ENCODE measurements at places on chromosomes 11 and 22.

DNA sequence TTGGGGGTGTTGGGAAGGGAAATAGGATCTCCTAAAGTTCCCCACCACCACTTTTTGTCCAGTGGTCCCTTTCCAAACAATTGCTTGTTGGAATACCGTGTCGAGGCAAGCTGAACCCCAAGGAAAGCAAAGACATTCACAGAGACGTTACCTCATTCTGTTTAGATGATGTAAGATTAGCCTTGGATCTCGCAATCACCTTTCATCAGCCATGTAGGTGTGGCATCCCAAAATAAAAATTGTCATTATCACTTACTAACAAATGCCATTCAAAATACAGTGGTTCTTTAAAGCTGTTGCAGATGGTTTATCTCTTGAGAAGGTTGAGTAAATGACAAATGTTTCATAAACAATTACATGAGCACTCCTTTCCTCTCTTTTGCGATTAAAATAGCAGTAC, 86.5 kb upstream of the SLC25A18 start:
- DNase-seq: no peak

DNA sequence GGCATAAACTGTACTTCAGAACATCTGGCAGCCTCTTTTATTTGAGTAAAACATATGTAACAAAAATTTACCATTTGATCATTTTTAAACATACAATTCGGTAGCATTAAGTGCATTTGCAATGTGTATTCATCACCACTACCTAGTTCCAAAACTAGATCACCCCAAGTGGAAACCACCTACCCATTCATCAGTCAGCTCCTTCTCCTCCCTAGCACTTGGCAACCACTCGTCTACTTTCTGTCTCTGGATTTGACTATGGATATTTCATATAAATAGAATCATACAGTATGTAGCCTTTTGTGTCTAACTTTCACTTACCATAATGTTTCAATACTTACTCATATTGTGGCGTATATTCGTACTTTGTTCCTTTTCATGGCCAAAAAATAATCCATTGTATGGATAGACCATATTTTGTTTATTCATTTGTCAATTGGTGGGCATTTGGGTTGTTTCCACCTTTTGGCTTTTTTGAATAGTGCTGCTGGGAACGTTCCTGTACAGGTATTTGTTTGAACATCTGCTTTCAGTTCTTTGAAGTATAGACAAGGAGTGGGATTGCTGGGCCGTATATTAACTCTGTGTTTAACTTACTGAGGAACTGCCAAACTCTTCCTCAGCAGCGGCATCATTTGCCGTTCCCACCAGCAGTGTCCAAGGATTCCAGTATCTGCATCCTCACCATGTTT, 27.2 kb upstream of the ADORA2A start:
- DNase-seq: no peak

- DNase-seq: no peak
These were observed 45.9 kb upstream of the CTSC start for GRCh38 chr11:88383447-88383846.

GRCh38 chr11:128948583-128948982, 5.9 kb upstream of the TP53AIP1 start:
- no peak for DNase-seq

GRCh38 chr22:33038836-33039235, 19.3 kb downstream of the SYN3 start:
- no peak for DNase-seq

DNA sequence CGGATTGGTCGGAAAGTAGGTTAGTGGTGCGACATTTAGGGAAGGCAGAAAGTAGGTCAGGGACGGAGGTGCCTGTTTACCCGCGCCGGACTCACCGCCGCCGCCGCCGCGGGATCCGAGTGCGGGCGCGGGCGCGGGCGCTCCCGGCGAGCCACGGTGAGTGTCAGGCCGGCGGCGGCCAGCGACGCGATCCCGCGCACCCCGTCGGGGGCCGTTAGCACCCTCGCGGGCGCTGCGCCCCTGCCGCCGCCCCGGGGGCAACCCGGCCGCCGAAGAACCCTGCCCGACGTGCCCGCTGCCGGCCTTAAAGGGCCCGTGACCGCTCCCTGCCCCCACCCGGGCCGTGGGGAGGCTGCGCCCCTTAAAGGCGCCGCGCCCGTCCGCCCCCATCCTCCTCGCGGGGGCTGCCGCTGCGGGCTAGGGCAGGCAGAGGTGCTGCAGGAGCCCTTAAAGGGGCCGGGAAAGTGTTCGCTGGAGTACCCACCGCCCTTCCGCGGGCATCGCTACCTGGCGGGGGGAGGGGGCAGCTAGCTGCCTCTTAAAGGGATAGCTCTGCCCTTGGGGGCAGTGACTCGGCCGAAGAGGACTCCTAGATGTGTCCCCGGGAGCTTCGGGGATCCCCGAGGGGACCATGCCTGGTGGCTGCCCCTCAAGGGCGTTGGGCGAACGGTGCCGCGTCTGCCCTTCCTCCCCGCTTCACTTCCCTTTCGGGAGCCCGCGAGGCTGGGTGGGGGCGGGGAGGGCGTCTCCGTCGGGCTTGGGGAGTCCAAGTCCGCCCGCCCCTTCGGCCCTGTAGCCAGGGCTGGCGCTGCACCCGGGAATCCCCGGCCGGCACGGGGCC, at the start of gene BMAL1:
TSS of gene BMAL1 (plus strand) at position 23 of the 841 bp plus-strand sequence. CDS start 76,519 bp downstream, outside the sequence.
- no peak for DNase-seq

DNA sequence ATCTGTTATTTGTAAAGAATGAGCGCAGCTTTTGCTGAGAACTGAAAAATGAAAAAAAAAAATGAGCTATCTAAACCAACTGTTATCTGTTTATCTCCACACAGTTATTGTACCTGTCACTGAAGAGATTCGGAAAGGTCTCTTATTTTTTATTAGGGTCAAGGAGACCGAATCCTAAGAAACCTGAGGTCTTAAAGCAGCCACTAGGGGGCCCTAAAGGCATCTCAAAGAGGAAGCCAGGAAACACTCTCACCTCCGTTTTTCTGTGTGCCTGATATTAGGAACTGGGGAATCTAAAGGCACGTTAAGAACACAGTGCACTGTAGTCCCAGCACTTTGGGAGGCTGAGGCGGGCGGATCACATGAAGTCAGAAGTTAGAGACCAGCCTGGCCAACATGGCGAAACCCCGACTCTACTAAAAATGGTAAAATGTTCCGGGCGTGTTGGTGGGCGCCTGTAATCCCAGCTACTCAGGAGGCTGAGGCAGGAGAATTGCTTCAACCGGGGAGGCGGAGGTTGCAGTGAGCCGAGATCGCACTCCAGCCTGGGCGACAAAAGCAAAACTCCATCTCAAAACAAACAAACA, 3.5 kb upstream of the LARGE1 start:
- DNase-seq: no peak

GRCh38 chr22:44591146-44591790, 93.2 kb upstream of the RTL6 start:
- DNase-seq: no peak

DNA sequence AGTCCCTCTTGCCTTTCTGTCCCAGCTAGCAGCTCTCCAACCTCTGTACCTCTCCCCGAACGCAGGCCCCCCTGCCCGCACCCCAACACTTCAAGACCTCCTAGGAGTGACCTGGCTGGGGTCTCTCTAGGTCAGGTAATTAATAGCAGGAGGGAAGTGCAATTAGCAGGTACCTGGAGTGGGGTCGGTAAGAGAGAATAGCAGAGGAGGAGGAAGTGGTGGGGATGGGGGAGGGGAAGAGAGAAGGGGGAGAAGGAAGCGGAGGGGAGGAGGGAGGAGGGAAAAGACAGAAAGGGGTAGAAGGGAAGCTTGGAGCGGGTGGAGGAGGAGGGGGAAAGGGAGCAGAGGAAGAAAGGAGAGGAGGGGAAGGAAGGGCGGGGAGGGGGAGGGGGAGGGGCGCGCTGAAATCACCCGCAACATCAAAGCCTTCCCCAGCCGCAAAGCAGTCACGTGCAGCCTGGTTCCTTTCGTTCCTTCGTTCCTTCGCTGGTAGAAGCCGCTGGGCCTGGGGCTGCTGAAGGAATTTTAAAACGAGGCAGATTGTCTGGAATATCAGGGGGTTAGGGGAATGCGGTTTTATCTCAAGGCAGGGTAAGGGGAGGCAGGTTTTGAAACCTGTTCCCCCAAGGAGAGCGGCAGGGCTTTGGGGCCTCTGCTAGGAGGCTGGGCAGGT, 29.3 kb upstream of the TCF20 start:
- peak; percentile 75 for DNase-seq

DNA sequence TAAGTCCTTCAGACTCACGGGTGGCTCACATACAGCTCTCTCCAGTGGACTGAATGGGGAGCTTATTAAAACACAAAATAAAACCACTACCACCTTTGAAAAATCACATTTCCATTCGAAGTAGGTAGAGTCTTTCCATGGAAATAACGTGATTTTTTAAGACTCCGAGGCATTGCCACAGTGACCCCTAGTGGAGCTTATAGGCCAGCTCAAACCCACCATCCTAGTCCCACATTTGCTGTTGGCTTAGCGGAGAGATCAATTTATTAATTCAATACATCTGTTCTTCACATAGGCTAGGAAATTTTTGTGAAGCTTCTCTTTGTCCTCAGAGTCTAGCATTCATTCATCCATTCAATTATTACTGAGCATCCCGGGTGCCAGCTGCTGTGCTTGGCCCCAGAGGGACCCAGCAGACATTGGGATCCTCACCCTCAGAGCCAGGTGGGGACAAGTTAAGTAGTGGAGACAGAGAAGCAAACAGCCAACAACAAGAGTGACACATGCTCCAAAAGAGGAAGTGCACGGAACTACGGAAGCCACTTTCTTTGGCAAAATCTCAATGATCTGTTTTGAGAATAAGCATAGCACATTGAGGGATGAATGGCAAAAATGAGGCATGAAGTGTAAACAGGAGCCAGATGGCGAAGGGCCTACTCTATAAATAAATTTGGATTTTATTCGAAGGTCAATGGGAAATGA, 10.2 kb upstream of the P4HA3 start:
- no peak for DNase-seq

GRCh38 chr22:40585310-40585751, 51.2 kb downstream of the MRTFA start:
- DNase-seq: no peak

DNA sequence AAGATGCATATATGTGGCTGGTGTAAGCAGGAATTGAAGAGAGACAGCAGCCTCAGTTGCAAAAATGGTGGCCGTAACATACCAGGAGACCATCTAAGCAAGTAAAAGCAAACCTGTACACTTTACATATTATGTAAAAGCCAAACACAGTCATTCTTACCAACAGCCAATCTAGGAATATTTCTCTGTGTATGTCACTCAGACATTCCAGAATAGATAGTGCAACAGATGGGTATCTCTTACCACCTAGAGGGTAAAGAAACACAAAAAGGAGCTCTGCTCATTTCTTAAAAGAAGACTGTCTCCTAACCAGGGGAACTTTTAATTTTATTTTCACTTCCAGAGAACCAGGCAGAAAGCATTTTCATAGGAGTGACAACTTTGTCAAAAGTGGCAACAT, 38.7 kb downstream of the GLYAT start:
- DNase-seq: no peak

GRCh38 chr11:34647532-34647931, 26.6 kb downstream of the EHF start:
- no peak for DNase-seq

GRCh38 chr11:12237381-12237784, 127.0 kb downstream of the MICAL2 start:
- no peak for DNase-seq

- DNase-seq: no peak
These were observed at the start of gene DEUP1 for GRCh38 chr11:93330446-93330984. Gene DEUP1 (plus strand): TSS chr11:93330742. CDS start chr11:93332260, 1,518 bp downstream.

- DNase-seq: no peak
These were observed 17.3 kb upstream of the SYT8 start for GRCh38 chr11:1817511-1817910.

- no peak for DNase-seq
These were observed 44.7 kb downstream of the CACNG2 start for GRCh38 chr22:36658900-36659299.

Data from GF-D8 (cell line).